Testis (tissue), 5 donors: ENCODE measurements at places on chromosomes 12 and 14. TPM values are rescaled to one million over a fixed set of nuclear protein-coding genes. Genes with fewer than 3 reads are reported as not detected.

The ZBTB42 gene
- 6.1 TPM for total RNA-seq

The MBD6 gene
- 130 TPM for total RNA-seq

The RGS6 gene
- 16.0 TPM for total RNA-seq

The WDR20 gene
- total RNA-seq, result 56.4 TPM

DNA sequence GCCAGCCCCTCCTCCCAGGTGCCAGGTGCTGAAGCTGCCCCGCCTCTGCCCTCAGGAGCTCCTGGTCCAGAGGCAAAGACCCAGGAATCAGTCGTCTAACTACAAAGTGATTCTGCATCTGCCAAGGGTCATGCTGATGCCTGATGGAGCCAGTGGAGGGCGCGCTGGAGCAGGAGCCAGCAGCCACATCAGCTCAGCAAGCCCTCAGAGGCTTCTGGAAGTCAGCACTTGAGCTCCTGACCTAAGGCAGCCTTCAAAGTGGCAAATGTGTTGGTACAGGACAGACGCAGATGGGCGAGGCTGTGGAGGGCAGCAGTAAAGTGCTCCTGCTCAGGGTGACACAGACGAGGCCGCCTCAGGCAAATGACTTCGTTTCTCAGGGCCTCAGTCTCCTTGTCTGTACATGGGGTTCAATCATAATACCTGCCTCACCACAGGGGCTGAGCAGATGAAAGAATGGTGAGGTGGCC is 10.9 kb downstream of the C12orf43 start:
- H3K27ac ChIP-seq, result no peak overlapping the region
- H3K27me3 ChIP-seq, result no peaks in the 10 kb centered on the region
- no peak overlapping the region for H3K4me3 ChIP-seq
- peak; percentile 62 for DNase-seq
- peaks cover 4% of the 10 kb centered on the region for H3K36me3 ChIP-seq

DNA sequence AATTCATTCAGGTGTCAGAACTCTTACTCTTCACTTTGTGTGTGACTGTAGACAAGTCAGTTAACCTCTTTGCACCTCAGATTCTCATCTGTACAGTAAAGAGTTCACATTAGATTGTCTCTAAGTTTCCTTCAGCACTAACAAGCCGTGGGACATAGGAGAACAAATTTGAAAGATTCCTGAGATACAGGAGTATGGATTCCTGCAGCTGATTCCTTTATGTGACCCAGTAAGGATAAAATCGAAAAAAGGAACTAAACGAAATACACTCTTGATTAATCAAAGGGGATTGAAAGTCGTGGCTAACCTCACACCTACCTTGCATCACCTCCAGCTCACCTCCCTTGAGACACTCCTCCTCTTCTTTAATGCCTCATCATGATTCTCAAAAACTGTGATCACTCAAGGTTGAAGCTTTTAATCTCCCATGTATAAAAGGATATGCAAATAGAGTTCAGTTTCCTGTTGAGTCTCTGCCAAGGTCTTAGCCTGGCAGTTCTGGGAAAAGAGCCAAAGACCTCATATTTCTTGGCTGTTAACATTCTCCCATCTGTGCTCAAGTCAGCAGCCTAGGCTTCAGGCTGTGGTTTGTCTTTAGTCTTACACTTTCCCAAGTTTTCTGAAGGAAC is 156.6 kb downstream of the DAD1 start:
- peaks cover 8% of the 10 kb centered on the region for H3K4me1 ChIP-seq
- no peaks in the 10 kb centered on the region for H3K27me3 ChIP-seq
- DNase-seq, result peak; percentile 57
- no peaks in the 10 kb centered on the region for H3K36me3 ChIP-seq
- no peak overlapping the region for H3K4me3 ChIP-seq

- no peak overlapping the region for H3K27ac ChIP-seq
- DNase-seq, result no peak
- no peak overlapping the region for H3K4me3 ChIP-seq
- H3K4me1 ChIP-seq, result no peaks in the 10 kb centered on the region
- H3K36me3 ChIP-seq, result no peaks in the 10 kb centered on the region
- no peaks in the 10 kb centered on the region for H3K27me3 ChIP-seq
Measured at GRCh38 chr12:69610126-69610525, 581 bp downstream of the LRRC10 start.

DNA sequence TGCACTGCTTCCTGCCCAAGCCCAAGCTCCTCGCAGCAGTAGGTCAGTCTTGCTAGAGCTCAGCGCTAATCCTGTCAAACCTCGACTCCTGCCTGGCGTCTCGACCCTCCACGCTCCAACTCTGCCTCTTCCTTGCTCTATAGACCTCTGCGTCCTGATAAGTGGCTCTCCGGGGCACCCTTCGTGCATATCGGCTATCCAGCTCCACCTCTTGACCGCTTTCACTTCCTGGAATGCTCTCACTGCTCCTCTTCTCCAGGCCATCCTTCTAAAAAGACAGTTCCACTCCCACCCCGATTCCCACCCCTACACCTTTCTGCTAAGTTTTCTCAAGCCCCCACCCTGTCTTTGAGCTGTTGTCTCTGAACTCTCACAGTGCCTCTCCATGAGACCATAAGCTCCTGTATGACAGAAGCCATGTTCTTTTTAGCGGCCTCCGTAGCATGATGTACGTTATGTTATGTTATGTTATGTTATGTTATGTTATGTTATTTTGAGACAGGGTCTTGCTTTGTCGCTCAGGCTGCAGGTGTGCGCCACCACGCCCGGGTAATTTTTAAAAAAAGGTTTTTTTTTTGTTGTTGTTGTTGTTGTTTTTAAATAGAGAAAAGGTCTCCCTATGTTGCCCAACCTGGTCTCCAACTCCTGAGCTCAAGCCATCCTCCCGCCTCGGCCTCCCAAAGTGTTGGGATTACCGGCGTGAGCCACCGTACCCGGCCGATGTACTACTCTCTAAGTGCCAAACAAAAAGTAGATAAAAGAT is 601 bp downstream of the COX14 start:
- peak overlapping the region; percentile 72 for H3K4me3 ChIP-seq
- H3K36me3 ChIP-seq, result no peaks in the 10 kb centered on the region
- peak overlapping the region; percentile 69 for H3K27ac ChIP-seq
- H3K27me3 ChIP-seq, result no peaks in the 10 kb centered on the region
- peak; percentile 53 for DNase-seq
- peaks cover 22% of the 10 kb centered on the region for H3K4me1 ChIP-seq

- H3K4me1 ChIP-seq, result peaks cover 27% of the 10 kb centered on the region
Measured at GRCh38 chr14:24436355-24437019, 6.1 kb downstream of the SDR39U1 start.

DNA sequence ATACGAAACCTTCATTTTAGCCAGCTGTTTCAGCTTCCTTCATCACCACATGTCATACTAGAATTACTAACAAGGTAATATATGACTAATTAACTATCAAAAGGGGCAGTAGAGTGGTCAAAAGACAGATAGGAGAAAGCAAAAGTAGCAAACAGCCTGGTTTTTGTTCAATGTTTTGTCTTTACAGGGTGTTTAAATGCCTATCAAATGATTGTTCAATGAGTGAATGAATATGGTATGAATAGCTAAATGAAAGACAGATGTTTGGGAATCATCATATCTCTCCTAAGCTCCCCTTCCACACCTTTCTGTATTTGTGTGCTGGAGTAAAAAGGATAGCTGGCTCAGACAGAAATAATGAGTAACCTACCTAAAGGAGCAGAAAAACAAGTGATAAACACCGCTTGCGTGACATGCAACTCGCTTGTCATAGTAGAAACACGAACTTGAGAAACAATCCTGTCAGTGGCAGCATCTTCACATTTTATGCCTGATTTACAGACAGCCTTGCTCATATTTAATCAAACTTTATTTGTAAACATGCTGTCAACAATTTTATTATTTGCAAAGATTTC is 34.2 kb downstream of the ABCC9 start:
- DNase-seq, result no peak
- no peaks in the 10 kb centered on the region for H3K36me3 ChIP-seq
- no peaks in the 10 kb centered on the region for H3K4me1 ChIP-seq
- no peaks in the 10 kb centered on the region for H3K27me3 ChIP-seq
- no peak overlapping the region for H3K4me3 ChIP-seq

GRCh38 chr12:58502841-58503240 is 417.5 kb downstream of the LRIG3 start:
- DNase-seq, result no peak
- no peak overlapping the region for H3K27ac ChIP-seq
- no peaks in the 10 kb centered on the region for H3K36me3 ChIP-seq
- H3K27me3 ChIP-seq, result no peaks in the 10 kb centered on the region
- no peak overlapping the region for H3K4me3 ChIP-seq
- no peaks in the 10 kb centered on the region for H3K4me1 ChIP-seq

DNA sequence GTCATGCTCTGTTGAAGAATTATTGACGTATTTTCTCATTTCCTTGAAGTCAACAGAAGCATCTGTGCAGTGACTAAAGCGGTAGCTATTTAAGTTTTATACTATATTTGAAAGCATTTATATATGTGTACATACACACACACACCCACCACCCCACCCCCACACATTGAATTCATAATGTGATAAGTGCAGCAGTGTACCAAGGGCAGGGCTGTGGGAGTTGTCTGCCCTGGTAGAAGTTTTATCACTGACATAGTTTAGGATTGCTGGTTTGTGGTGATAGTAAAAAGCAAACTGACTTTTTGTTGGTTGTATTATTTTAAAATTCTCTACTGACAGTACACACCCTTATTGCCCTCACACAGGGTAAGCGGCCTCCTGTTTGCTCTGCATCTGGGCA is 39.1 kb downstream of the GAS2L3 start:
- no peak overlapping the region for H3K4me3 ChIP-seq
- H3K36me3 ChIP-seq, result no peaks in the 10 kb centered on the region
- H3K27ac ChIP-seq, result no peak overlapping the region
- DNase-seq, result no peak
- no peaks in the 10 kb centered on the region for H3K27me3 ChIP-seq

DNA sequence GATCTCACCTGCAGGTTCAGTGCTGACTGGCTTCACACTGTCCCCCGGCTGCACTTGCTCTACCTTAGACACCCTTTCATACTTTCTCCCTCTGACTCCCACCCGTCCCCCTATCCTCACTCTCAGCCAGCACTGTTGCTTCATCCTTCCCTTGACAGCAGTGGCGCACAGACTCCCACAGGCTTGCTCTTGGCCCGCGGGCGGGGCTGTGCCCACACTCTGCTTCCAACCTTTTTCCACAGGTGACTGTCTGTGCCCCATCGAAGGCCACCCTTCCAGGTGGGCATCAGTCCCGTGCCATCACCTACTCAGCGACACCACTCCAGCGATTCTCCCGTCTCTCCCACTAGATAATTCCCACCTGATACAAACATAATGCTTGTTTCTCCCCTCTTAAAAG is 1.0 kb upstream of the RPS6KL1 start:
- H3K4me3 ChIP-seq, result no peak overlapping the region
- no peak overlapping the region for H3K27ac ChIP-seq
- DNase-seq, result no peak
- no peaks in the 10 kb centered on the region for H3K27me3 ChIP-seq
- no peaks in the 10 kb centered on the region for H3K36me3 ChIP-seq

DNA sequence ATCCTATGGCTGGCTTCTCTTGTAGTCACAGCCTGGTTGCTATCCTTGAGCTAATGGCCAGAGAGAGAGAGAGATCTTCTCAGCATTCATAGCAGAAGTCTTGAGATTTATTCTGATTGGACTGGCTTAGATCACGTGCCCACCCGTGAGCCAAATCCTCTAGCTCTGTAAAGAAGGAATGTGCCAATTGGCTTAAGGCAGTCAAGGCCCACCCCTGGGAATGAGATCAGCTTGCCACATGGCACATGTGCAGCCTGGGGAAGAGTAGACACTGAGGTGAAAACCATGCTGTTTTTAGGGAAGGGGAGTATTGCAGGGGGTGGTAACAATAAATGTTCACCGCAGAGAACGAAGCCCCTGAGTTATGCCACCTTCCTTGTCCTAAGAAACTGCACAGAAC is 36.3 kb downstream of the PLEKHG7 start:
- H3K4me1 ChIP-seq, result no peaks in the 10 kb centered on the region
- H3K27ac ChIP-seq, result no peak overlapping the region
- H3K4me3 ChIP-seq, result no peak overlapping the region
- no peak for DNase-seq
- no peaks in the 10 kb centered on the region for H3K27me3 ChIP-seq

GRCh38 chr12:11798856-11799501 is 149.5 kb downstream of the ETV6 start:
- H3K27me3 ChIP-seq, result no peaks in the 10 kb centered on the region
- H3K4me1 ChIP-seq, result peaks cover 15% of the 10 kb centered on the region
- no peak for DNase-seq
- H3K36me3 ChIP-seq, result no peaks in the 10 kb centered on the region
- no peak overlapping the region for H3K4me3 ChIP-seq

GRCh38 chr12:31220633-31221550 is 105.1 kb downstream of the SINHCAF start:
- H3K36me3 ChIP-seq, result no peaks in the 10 kb centered on the region
- no peaks in the 10 kb centered on the region for H3K27me3 ChIP-seq
- no peaks in the 10 kb centered on the region for H3K4me1 ChIP-seq

DNA sequence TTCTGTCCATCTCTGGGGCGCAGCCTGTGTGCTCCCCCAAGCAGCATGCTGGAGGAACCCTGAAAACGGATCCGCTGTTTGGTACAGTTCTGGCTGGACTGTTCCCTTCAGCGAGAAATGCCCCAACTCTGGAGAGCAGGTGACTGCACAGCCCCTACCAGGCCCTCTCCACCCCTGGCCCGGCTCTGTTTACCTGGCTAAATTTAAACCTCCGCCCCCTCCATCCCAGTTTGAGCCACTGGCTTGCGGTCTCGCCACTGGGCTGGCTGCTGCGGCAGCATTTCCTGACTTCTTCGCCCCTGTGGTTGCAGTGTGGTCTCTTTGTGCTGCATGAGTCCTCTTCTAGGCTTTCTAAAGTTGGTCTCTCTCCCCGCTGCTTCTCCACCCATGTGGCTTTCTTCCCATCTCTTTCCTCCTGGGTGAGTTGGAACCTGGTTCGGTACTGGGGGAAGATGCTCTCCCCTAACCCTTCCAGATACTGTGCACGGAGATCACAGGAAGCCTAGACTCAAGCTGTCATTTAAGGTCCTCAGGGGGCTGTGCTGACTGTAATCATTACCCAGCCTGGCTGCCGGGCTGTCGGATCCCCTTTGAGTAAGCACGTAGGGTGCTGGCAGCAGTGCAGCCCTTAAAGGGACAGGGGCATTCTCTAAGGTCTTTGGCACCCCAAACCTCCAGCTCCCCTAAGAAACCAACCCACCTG is 60.6 kb downstream of the FBXL14 start:
- H3K36me3 ChIP-seq, result no peaks in the 10 kb centered on the region
- H3K27ac ChIP-seq, result no peak overlapping the region
- H3K27me3 ChIP-seq, result no peaks in the 10 kb centered on the region
- DNase-seq, result no peak
- H3K4me3 ChIP-seq, result no peak overlapping the region
- H3K4me1 ChIP-seq, result no peaks in the 10 kb centered on the region

DNA sequence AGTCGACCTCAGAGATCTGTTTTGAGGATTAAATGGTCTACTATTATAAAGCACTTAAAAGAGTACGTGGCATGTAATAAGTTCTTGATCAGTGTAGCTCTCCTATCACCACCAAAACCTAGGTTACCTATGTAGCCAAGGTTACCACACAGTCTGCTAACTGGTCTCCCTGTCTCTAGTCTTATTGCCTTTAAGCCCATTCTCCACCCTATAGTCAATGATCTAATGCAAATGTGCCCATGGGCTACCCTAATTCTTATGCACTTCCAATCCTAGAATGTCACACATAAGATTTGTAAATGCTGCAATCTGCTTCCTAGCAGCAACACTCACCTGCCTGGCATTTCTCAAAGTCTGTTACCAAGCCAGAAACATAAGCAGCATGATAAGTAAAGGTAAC is 44.9 kb downstream of the C2CD5 start:
- H3K4me1 ChIP-seq, result no peaks in the 10 kb centered on the region
- H3K4me3 ChIP-seq, result no peak overlapping the region
- DNase-seq, result no peak
- H3K36me3 ChIP-seq, result no peaks in the 10 kb centered on the region
